Thoracic aorta (tissue), 2 donors: ENCODE measurements at places on chromosomes 2 and 18. TPM values are rescaled to one million over a fixed set of nuclear protein-coding genes. Genes with fewer than 3 reads are reported as not detected.

The KCNS3 gene
- total RNA-seq = 30.3 TPM

The RNF125 gene
- total RNA-seq = 2.2 TPM

The EIF2AK3 gene
- total RNA-seq = 23.8 TPM

The CLIP4 gene
- 31.3 TPM for total RNA-seq

The DSG4 gene
- not detected for total RNA-seq

DNA sequence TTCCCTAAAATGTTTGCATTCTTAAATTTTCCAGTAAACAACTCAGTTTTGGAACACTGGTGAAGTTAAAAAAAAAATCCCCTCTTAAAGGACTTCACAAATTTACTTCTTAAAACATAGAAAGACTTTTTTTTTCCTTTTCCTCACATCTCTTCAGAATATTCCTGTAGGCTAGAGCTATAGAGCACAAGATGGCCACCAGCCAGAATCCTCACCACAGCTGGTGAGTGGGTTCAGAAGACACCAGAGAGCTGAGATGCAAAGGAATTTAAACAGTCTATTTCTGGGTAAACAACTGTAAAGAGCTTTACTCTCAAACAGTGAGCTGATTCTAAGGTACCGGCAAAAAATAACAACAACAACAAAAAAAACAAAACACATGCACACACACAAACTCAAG is 252.8 kb downstream of the LRP1B start:
- no peaks in the 10 kb centered on the region for H3K27me3 ChIP-seq
- H3K4me3 ChIP-seq = no peak overlapping the region
- no peaks in the 10 kb centered on the region for H3K36me3 ChIP-seq
- no peak for DNase-seq
- no peaks in the 10 kb centered on the region for H3K4me1 ChIP-seq

GRCh38 chr2:45904267-45904945 is 252.9 kb downstream of the PRKCE start:
- no peaks in the 10 kb centered on the region for H3K4me1 ChIP-seq
- no peaks in the 10 kb centered on the region for H3K27me3 ChIP-seq
- H3K4me3 ChIP-seq = no peak overlapping the region
- H3K36me3 ChIP-seq = no peaks in the 10 kb centered on the region
- H3K27ac ChIP-seq = no peak overlapping the region

DNA sequence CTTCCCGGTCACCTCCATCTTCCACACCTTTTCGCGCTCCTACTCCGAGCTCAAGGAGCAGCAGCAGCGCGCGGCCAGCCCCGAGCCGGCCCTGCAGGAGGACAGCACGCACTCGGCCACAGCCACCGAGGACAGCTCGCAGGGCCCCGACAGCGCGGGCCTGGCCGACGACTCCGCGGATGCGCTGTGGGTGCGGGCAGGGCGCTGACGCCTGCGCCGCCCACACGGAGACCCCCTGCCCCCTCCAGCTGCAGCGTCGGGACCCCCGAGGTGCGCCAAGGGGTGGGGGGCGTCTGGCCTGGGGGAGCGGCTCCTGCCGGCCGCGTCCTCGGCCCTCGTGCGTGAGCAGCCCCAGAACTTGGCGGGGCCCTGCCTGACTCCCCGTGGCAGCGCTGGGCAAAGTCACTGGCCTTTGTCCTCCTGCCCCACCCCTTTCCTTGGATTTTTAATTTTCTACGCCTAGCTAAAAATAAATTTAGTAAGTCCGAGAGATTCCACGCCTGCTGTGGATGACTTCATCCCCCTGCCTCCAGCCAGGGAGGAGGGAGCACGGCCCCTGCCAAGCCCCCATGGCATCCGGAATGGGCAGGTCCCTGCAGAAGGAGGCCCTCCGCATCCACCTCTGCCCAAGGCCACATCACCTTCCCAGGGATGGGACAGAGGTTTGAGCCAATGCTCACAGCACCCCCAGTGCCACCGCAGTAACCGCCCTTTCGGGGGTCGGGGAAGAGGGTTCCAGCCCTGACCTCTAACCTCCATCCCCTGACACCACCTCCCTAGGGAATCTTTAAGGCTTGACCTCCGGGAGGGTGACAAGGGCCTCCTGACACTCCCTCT is 51.6 kb downstream of the SLC66A2 start:
- no peaks in the 10 kb centered on the region for H3K4me1 ChIP-seq
- no peak for DNase-seq
- peaks cover 11% of the 10 kb centered on the region for H3K36me3 ChIP-seq
- H3K4me3 ChIP-seq = no peak overlapping the region

- peak overlapping the region; percentile 94 for H3K27ac ChIP-seq
- peaks cover 13% of the 10 kb centered on the region for H3K4me1 ChIP-seq
- no peak overlapping the region for H3K4me3 ChIP-seq
- DNase-seq = no peak
- no peaks in the 10 kb centered on the region for H3K36me3 ChIP-seq
These were observed 78.8 kb upstream of the ZNF532 start for GRCh38 chr18:58785870-58786269.

- peak overlapping the region; percentile 37 for H3K4me3 ChIP-seq
- H3K27ac ChIP-seq = peak overlapping the region; percentile 46
- H3K4me1 ChIP-seq = no peaks in the 10 kb centered on the region
- DNase-seq = no peak
- H3K27me3 ChIP-seq = no peaks in the 10 kb centered on the region
These were observed 359.9 kb downstream of the ARHGAP15 start for GRCh38 chr2:143489145-143489544.

DNA sequence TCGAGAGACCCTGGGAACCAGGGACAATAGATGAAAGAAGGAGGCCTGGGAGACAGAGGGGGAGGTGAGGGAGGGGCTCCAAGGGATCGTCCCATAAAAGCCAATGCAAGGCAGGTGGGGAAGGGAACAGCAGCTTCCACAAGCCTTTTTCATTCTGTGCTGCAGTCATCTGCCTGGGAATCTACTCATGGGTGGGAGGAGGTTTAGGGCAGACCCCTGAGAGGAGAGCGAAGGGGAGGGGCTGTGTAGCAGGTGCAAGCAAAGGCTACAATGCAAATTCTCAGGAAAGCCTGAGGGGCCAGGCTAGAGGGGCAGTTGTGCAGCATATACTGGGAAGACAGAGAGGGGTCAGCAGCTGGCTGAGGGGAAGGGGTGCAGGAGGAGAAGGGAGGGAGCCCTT is 135.4 kb downstream of the SETBP1 start:
- no peaks in the 10 kb centered on the region for H3K27me3 ChIP-seq
- H3K4me3 ChIP-seq = no peak overlapping the region
- H3K4me1 ChIP-seq = peaks cover 15% of the 10 kb centered on the region
- no peaks in the 10 kb centered on the region for H3K36me3 ChIP-seq
